ENCODE measurements at places on chromosomes 1 and 21. TPM values are rescaled to one million over a fixed set of nuclear protein-coding genes. Genes with fewer than 3 reads are reported as not detected.

TINAGL1 gene
- 186 TPM for total RNA-seq

SDC3 gene
- total RNA-seq = 11.1 TPM

NIBAN1 gene
- 41.2 TPM for total RNA-seq

OR2M3 gene
- not detected for total RNA-seq

GSTM5 gene
- not detected for total RNA-seq

SH2D2A gene
- total RNA-seq = 3.6 TPM

RFX5 gene
- 19.0 TPM for total RNA-seq

FAM72C gene
- under 0.01 TPM for total RNA-seq

KIF14 gene
- total RNA-seq = 1.3 TPM

CLEC20A gene
- total RNA-seq = not detected

CENPF gene
- 0.85 TPM for total RNA-seq

AADACL4 gene
- not detected for total RNA-seq

GUCA2B gene
- not detected for total RNA-seq

PROK1 gene
- not detected for total RNA-seq

CSF3R gene
- 0.24 TPM for total RNA-seq

HSD3B2 gene
- total RNA-seq = not detected

CR1 gene
- total RNA-seq = not detected

BARHL2 gene
- total RNA-seq = not detected

WDR64 gene
- total RNA-seq = not detected

AKR7A2 gene
- 55.2 TPM for total RNA-seq

AMY2A gene
- total RNA-seq = not detected

CACNA1E gene
- not detected for total RNA-seq

MYOG gene
- total RNA-seq = not detected

KDM1A gene
- 132 TPM for total RNA-seq

HTR6 gene
- not detected for total RNA-seq

SESN2 gene
- 21.9 TPM for total RNA-seq

RAVER2 gene
- 8.2 TPM for total RNA-seq

SH2D1B gene
- total RNA-seq = 0.21 TPM

SUSD4 gene
- total RNA-seq = under 0.01 TPM

C1orf94 gene
- not detected for total RNA-seq

NECTIN4 gene
- total RNA-seq = 97.8 TPM

CCDC190 gene
- total RNA-seq = not detected

FCRL4 gene
- total RNA-seq = not detected

STK40 gene
- total RNA-seq = 6.5 TPM

NEK2 gene
- 4.8 TPM for total RNA-seq
